CD4-positive, alpha-beta T cell treated with Interleukin-4 for 1 hour (primary cell): ENCODE measurements at places on chromosomes 7 and 10.

GRCh38 chr10:14293526-14293925, 37.2 kb downstream of the FRMD4A start:
- DNase-seq: no peak

- DNase-seq: no peak
Measured at GRCh38 chr7:38153515-38153914, 24.5 kb upstream of the STARD3NL start.

GRCh38 chr10:109866168-109866994, 56.9 kb downstream of the XPNPEP1 start:
- DNase-seq: no peak

- no peak for DNase-seq
Measured at GRCh38 chr7:42185726-42186125, 51.3 kb downstream of the GLI3 start.

DNA sequence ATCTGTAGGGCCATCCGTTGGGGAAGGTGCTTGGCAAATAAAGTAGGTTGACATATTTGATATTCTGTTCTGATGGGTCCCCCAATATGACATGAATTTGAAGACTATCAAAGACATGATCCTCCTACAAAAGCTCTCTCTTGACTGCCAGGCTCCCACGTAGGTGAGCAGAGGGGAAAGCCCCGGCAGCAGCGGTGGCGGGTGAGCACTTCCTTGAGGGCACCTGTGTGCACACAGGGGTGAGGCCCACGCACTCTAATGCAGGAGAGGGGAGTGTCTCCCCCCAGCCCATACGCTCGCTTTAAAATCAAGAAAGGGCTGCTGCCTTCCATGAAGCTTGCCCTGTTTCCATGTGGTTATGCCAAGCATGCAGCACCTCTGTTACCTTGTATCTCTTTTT, 100.4 kb downstream of the TAX1BP1 start:
- DNase-seq: no peak

DNA sequence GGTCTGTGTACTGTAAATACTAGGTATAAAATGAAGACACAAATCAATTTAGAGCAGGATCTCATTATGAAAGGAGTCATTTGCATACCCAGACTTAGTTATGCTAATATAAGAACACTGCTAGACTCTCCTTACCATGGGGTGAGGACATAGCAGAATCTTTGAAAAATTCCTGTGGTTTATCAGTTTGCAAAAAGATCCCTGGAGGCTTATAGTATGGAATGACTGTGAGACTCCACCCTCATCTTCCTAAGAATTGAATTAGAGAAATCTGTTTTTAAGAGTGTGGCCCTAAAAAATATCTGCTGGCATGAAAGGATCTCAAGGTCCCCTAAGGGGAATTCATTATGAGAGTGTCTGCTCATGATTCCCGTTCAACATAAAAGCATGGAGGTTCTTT, 63.2 kb downstream of the WNT2 start:
- DNase-seq: no peak

GRCh38 chr7:86773309-86773708, 129.6 kb downstream of the GRM3 start:
- DNase-seq: no peak

- peak; percentile 88 for DNase-seq
Measured at GRCh38 chr10:133278577-133279265, 2.1 kb upstream of the ADAM8 start.

DNA sequence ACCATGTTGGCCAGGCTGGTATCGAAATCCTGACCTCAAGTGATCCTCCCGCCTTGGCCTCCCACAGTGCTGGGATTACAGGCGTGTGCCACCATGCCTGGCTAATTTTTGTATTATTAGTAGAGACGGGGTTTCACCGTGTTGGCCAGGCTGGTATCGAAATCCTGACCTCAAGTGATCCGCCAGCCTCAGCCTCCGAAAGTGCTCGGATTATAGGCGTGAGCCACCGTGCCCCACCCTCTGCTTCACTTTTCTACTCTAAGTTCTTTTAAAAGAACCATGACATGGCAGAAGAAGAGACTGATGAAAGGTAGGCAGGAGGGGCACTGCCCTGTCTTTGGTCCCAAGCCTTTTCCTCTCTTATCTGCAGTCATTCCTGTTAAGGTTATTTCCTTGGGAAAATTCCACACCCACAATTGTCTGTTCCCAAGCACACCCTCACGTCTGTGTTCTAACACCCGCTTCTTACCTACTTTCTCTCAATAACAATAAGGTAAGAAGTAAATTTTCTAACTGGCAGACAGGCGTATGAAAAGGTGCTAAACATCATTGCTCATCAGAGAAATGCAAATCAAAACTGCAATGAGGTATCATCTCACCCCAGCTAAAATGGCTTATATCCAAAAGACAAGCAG, 291.7 kb downstream of the DPP6 start:
- no peak for DNase-seq

- DNase-seq: no peak
Measured at GRCh38 chr7:36677769-36678437, 46.4 kb downstream of the AOAH start.

- no peak for DNase-seq
Measured at GRCh38 chr10:97940534-97940933, 89.9 kb downstream of the CRTAC1 start.

DNA sequence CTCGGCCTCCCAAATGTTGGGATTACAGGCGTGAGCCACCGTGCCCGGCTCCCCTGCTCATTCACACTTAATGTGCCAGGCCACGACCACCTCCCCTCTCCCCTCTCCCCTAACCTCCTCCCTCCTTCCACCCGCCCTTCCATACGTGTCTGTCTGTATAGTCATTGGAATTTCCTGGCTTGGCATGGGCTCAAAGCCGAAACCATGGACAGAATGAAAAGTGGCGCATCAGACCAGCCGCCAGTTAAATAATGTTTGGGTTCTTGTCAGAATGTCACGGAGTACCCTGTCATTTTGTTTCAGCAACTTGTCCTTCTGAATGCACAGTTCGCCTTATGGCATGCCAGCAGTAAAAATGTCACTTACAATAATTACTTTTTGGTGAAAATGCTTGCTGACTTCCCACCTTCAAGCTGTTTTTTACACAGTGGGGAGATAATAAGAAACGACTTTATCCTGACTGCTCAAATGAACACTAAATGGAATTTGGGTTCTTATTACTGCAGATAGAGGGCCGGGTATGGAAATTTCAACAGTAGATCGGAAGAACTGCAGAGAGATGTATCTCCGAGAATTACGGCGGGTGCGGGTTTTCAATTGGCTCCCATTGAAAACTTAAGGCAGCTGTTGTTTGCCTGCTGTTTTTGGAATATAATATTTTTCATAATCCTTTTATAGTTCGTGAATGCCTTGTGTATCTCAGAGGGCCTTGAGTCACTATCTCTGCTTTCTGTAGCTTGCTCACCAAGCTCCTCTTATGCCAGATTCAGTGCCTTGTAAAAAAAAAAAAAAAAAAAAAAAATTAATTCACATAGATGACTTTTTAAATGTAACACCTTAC, 65.5 kb upstream of the SH2B2 start:
- no peak for DNase-seq

- no peak for DNase-seq
Measured at GRCh38 chr7:155824227-155824886, 12.1 kb upstream of the SHH start.

GRCh38 chr10:58837826-58838225, 325.2 kb downstream of the BICC1 start:
- no peak for DNase-seq

DNA sequence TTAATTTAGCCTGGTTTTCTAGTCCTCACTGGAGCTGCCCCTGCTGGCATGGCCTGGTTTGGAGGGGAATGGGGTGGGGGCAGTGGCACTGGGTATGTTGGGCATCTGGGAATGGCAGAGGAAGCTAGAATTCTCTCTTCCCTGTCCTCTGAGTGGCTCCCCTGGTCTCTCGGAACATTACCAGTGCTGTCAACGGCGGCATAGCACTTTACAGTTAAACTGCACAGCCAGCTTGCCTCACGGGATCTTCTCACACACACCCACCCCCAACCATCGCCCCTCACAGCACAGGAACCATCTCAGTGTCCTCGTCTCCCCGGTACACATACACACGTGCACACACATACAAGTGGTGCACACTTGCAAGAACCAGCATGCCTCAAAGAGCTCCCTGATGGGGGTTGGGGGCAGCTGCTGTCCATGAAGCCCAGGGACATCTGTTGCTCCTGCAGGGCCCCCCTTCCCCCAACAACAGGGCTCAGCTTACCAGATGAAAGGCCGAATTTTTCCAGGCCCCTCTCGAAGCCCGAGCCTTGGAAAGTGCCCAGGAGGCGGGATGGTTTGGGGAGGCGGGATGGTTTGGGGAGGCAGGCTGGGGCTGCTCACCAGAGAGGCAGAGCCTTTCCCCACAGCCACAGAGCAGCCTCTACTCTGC, 41.0 kb downstream of the TSPAN15 start:
- no peak for DNase-seq

- no peak for DNase-seq
Measured at GRCh38 chr7:50496569-50496968, 46.4 kb upstream of the FIGNL1 start.

GRCh38 chr7:121475806-121476205, 79.7 kb upstream of the FAM3C start:
- no peak for DNase-seq

- DNase-seq: no peak
Measured at GRCh38 chr10:133465950-133466474, 12.3 kb downstream of the SCART1 start.

DNA sequence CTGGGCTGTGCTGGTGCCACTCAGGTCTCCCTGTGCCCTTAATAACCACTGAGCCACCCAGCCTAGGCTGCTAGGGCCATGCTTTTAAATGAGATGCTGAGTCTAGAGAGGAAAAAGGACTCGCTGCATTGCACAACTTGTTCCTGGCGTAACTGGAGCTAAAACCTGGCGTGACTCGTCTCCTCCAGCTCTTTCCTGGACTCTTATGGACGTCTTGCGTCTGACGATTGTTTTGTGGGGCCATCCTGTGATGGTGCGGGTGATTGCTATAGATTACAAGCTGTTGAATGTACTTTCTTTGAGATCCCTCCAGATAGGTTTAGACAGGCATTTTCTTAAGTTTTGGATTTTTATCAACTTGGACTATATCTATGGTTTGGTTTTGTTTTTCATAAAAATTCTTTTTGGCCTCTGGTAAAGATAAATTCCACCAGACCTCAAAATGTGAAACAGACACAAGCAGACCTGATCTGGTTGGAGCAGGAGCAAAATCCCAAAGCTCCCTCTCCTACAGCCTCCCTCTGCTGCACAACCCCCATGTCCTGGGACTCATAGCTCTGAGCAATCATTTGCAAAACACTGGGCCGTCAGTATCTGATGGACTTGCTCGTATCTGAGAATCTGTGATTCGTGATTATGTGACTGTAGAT, 230.3 kb downstream of the ARHGAP12 start:
- DNase-seq: no peak

GRCh38 chr10:119291223-119291900, 84.0 kb downstream of the GRK5 start:
- DNase-seq: no peak

DNA sequence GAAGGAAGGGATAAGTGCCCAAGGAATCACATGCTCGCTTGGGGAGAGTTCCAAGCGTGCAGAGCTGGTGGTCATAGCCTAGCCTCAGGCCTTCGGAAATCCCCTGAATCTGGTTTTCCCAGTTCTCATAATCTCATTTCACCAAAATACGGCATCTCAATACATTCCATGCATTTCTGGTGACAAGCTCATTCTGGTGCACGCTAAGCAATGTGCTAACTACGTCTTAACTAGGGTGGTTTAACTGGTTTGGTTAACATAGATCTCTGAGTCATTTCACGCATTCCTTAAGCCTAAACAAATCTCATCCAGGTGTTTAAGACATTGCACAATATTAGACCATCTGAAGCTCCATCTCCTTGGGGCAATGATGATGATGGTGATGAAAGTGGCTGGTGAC, 72.9 kb upstream of the STEAP1B start:
- DNase-seq: no peak

DNA sequence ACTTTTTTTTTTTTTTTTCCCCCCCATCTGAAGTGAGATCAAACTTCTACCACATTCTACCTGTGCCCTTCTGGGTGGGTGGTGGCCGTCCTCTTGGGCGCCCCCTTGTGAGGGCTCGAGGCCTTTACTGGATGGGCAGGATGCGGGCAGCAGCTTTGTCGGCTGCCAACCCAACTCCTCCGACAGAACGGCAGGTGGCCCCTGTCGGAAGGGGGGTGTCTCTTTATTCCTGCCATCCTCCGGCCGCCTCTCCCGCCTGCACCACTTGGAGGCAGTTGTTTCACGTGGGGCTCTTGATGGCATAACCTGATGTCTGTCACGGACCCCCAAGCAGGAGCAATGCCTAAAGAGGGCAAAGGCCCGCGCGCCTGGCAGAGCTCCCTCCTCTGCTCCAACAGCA, 31.0 kb downstream of the AMZ1 start:
- peak; percentile 68 for DNase-seq

DNA sequence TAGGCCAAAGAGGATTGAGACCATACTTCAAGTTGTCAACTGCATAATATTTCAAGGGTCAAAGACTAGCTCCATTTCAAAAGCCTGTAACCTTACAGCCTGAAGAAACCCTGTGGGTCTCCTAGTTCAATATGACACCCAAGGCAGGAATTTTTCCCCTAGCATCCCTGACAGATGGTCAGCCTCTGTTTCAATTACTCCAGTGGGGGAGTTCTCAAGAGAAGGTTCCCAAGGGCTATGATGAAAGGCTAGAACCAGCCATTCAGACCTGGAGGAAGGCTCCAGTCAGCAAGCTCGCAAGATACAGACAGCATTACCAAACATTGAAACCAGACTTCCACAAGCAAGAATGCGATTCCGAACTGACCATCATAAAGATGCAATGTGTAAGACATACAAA, 1.6 kb downstream of the HTR7 start:
- no peak for DNase-seq

- DNase-seq: no peak
Measured at GRCh38 chr7:85750454-85750949, 563.6 kb upstream of the SEMA3D start.

DNA sequence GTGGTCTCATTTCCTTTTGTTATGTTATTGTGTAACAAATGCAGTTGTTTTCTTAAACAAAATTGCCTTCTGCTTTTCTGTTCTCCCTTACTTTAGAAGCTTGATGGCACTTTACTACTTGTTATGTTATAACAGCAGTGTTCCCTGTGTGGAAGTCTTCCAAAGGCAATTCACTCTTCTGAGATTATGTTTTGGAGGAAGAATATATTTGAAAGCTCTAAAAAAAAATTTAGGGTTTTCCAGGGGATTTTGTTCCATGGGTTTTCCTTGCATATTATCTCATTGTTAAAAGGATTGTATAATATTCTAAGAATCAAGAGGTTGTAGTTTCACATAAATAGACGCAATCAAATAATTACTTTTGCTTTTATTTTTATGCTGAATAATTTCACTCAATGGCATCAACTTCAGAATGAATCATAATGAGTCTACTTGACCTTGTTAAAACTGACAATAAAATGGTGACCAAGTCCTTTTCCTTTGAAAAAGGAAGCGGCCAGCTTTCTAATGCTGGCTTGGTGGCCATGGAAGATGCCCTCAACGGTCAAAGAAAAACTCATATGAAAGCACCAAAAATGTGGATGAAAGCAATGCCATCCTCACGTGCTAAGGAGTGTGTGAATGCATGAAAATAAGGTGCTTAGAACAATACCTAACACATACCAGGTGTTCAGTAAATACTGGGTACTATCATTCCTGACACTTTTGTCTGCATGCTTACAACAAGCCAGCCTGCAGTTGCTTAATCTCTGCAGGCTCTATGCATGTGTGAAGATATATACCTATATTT, 92.4 kb upstream of the KLF6 start:
- DNase-seq: no peak

GRCh38 chr10:75449382-75450074, 18.1 kb downstream of the LRMDA start:
- DNase-seq: no peak
